ENCODE measurements at places on chromosomes 1 and 21.

DNA sequence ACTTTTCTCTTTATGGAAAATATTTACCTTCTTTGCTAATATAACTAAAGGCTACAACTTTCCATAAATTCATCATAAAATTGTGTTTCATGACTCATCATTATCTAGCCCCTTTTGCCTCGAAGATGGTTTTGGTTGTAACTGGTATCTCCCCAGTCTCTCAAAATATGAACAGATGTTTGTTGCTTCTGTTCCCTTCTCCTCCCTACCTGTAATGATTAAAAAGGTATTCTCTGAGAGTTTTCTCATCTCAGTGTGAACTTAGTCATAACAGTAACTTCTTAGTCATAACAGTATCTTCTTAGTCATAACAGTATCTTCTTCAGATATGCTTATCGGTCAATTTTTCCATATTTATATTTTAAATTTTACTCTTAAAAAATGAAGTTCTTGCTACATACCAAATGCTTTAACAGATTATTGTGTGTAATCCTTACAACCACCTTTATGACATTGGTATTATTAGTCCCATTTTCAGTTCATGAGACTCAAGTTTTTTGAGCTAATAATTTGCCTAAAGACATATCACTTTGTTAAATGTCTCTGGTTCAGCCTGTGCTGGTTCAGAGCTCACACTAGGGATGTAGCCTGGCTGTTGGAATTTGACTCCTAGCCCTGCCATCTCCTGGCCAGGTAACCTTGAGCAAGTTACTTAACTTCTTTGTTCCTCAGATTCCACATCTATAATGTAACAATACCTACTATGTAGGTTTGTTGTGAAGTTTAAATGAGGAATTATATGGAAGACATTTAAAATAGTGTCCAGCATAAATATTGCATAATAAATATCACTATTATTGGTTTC, 32.6 kb downstream of the ATP1B1 start:
- DNase-seq: no peak

DNA sequence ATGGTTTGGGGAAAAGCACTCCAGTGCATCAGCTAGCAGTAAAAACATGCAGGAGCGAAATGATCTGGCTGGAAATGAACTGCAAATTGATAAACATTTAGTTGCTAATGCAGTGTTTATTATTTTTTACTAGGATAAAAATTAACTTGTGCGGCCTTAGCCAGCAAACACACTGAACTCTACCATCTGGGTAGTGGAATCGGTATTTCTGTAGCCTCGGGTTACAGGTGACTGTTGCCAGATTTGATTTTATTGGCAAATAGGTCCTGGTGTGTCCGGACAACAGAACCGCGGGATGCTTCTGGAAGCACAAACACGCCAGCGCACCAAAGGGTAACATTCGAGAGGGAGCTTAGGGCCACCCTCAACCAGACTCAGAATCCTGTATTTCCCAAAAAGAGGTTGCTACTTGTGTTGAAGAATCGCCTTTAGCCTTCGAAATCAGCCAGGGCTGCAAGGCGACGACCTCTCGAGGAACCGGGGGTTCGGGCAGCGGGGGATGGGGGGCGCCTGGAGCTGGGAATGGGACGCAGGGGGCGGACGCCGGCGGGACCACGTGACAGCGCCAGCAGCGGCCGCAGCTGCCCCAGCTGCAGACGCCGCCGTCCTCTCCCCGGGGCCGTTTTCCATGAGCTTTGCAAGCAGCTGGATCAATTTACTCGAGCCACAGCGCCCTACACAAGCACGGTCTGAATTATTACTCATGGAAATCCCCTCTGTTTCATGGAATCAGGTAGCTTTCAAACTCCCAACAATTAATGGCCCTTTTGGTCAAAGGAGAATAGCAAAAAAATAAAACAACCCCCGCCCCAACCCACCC, 158.8 kb downstream of the TOMM20 start:
- DNase-seq: no peak

- DNase-seq: no peak
Observed at GRCh38 chr1:203701606-203702005, 63.4 kb upstream of the LAX1 start.

- DNase-seq: peak; percentile 4
Observed at GRCh38 chr21:36589352-36589971, 109.5 kb upstream of the SIM2 start.

GRCh38 chr1:180837020-180837419, 75.7 kb upstream of the KIAA1614 start:
- DNase-seq: no peak

DNA sequence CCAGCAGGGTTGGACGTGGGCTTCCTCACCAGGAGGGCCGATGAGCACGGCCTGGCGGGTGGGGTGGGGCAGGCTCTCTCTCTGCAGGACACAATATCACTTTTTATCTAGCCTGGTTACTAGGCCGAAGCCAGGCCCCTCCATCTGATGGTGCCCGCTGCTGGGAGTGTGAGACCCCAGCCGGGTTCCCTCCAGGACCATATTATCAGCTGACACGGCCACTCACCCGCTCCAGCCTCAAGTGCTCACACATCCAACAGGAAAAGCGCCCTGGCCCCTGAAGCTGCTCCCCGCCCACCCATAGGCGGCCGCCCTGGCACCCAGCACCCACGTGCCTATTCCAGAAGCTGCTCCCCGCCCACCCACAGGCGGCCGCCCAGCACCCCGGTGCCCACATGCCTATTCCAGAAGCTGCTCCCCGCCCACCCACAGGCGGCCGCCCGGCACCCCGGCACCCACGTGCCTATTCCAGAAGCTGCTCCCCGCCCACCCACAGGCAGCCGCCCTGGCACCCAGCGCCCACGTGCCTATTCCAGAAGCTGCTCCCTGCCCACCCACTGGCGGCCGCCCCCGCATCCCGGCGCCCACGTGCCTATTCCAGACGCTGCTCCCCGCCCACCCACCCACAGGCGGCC, 5.0 kb downstream of the SLC19A1 start:
- DNase-seq: no peak

DNA sequence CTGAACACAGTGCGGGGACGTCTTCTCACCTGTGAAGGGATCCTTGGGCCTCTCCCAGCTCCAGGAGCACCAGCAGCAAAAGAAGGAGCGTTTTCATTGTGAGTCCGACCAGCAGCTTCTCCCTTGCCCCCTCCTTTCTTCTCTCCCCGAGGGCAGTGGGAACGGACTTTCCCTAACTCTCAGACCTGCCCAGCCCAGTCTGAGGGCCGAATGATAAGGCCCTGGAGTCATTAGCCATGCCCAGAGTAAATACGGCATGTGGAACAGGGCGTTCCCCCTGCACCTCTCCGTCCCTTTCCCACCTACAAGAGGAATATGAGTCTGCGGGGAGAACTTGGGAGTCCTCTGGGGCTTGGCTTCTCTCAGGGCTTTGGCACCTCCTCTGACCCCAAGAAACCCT, at the start of gene CTSE:
Gene CTSE, minus strand, starts transcription at position 201 of the 400 bp plus-strand sequence. Its CDS starts 104 bp downstream, at position 97.
- no peak for DNase-seq

- peak; percentile 86 for DNase-seq
Observed at GRCh38 chr1:223845037-223845809, 524 bp downstream of the TP53BP2 start.

- no peak for DNase-seq
Observed at GRCh38 chr1:62068978-62069377, 125.7 kb upstream of the L1TD1 start.

DNA sequence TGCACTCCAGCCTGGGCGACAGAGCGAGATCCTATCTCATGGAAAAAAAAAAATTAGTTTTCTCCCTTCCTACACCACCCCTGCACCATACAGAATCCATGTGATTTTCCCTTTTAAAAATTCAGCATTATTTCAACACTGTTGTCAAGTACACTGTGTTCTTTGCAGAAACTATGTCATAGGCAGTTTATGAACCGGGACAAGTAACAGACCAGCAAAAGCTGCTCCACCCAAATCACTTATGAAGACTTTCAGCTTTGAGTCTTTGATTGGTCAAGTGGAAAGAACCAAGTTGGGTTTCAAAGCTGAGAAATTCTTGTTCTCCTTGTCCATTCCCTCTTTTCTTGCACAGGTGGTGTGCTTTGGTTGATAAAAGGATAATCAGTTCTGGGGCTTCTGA, 173.0 kb downstream of the CDC7 start:
- no peak for DNase-seq

DNA sequence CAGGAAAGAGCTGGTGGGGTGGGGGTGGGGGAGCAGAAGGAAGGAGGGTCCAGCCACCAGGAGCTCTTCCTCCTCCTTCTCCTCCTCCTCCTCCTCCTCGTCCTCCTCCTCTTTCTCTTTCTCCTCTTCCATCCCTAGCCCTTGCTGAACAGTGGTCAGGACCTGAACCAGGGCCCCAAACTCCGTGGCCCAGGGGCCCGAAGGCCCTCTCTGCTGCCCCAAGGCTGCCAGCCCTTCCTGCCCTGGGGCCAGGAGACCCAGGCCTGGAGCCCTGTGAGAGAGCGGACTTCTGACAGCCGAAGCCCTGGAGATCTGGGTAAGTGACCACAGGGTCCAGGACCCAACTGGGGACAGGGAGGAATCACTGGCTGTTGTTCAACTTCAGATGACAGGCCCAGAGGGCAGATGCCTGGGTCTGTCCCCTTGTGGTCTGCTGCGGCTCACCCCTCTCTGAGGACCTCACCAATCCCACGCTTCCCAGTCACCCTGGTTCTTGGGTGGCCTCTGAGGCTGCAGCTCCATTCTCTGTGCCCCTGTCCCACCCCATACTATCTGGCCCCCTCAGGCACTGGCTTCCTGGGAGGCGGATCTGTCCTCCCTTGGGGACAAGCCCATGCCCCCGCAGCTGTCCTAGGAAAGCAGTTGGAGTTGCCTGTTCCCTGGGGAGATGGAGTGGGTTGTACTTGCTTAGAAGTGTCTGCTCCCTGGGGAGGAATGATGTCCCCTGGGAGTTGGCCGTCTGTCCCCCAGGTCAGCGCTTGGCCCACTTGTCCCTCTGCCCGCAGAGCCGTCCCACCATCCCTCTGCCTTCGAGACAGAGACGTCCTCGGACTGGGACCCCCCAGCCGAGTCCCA, 51.8 kb downstream of the VWA5B1 start:
- DNase-seq: no peak

GRCh38 chr1:224872832-224873433, 56.5 kb upstream of the DNAH14 start:
- no peak for DNase-seq

- DNase-seq: no peak
Observed at GRCh38 chr1:109823543-109824348, 60.0 kb upstream of the EPS8L3 start.

- DNase-seq: no peak
Observed at GRCh38 chr1:14842891-14843290, 244.4 kb downstream of the KAZN start.

DNA sequence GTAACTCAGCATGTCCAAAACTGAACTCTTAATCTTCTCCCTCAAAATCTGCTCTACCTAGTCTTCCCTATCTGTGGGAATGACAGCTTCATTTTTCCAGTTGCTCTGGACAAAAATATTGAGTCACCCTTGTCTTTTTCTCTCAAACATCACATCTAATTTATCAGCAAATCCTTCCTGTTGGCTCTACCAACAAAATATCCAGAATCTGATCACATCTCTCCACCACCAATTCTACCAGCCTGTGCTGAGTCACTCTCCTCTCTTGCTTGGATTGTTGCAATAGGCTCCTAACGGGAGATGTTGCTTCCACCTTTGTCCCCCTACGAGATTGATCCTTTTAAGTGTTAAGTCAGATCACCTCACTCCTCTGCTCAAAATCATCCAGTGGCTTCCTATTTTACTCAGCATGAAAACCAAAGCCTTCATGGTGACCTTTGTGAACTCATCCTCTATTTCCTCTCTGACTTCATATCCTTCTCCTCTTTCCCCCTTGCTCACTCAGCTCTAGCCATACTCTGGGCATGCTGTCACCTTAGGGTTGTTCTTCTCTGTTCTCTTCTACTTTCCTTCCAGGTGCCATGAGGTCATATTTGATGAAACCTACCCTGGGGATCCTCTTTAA, 21.5 kb upstream of the SMYD2 start:
- no peak for DNase-seq

DNA sequence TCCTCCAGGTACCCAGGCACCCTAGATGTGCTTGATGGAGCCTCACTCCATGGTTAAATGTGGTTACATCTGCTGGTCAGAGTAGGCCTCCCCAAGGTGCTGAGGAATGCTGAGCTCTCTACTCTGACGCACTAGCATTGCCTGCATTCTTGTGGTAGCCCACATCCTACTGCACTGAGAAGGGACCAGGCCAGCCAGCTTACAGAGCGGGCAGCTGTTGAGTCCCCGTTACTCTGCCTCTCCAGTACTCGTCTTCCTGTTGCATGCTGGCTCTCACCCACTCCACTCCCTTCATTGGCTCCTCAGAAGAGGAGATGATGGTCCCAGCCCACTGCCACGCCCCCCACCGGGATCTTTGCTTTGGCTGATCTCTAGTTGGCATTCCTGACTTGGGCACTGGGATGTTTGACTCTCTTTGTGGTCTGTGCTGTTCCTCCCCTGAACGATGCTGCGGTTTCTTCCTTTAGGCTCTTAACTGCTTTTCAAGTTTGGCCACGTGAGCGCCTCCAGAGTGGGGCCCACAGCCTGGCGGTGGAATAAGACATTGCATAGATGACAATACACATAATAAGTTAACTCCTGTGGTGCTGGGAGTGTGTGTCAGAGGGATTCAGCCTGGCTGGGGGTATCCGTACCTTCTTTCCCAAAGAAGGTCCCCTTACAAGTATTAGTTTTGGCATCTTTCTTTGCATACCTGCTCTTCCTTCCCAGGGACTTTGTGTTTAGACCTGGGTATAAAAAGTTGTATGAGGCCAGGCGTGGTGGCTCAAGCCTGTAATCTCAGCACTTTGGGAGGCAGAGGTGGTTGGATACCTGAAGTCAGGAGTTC, 18.6 kb downstream of the AZIN2 start:
- DNase-seq: peak; percentile 31

DNA sequence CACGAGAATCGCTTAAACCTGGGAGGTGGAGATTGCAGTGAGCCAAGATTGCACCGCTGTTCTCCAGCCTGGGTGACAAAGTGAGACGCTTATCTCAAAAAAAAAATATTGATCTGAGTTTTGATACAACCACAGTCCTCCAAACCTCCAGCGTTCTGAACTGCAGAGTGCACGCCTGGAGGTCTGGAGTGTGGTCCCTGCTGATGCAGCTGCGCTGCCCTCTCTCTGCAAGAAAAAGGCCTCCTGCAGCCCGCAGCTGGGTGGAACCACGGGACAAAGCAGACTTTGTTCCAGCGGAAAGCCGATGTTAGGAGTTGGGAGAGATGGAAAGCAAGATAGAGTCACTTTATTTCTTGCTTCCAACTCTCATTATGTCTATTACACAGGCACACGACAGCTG, 144.9 kb upstream of the SOD1 start:
- DNase-seq: no peak

GRCh38 chr1:221916176-221916575, 174.3 kb upstream of the DUSP10 start:
- DNase-seq: no peak

- no peak for DNase-seq
Observed at GRCh38 chr1:78424720-78425119, 66.1 kb upstream of the PTGFR start.

GRCh38 chr1:185895208-185895900, 161.2 kb downstream of the HMCN1 start:
- no peak for DNase-seq

DNA sequence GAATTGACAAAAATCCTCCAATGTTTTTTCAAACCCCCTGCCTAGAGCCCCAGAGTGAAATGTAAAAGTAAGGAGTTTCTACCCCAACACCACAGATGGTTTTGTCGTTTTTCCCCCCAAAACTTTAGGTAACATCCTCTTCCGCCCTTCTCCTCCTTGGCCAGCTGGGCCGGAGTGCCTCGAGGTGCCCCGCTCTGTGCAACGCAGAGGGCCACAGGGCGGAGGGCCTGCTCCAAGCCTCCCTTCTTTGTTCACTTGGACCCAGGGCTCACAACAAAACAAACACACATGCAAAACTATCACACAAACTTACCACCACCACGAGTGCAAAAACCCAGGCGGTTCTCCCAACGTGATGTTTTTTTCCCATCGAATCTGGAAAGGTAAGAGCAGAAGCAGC, 1.9 kb downstream of the SSBP3 start:
- DNase-seq: no peak
